ENCODE measurements at places on chromosomes 6 and 20.

- DNase-seq, result no peak
These were observed 29.2 kb downstream of the ISM1 start for GRCh38 chr20:13250251-13250650.

DNA sequence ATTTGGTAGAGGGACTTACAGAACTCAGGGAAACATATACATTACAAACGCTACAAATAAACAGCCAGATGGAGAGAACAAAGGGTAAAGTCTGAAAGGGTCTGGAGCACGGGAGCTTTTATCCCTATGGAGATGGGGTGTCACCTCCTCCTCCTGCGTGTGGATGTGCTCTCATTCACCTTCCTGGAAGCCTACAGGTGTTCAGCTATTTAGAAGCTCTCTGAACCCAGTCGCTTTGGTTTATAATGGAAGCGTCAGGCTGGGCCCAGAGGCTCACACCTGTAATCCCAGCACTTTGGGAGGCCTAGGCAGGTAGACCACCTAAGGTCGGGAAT, 17.7 kb upstream of the ITCH start:
- DNase-seq, result no peak

DNA sequence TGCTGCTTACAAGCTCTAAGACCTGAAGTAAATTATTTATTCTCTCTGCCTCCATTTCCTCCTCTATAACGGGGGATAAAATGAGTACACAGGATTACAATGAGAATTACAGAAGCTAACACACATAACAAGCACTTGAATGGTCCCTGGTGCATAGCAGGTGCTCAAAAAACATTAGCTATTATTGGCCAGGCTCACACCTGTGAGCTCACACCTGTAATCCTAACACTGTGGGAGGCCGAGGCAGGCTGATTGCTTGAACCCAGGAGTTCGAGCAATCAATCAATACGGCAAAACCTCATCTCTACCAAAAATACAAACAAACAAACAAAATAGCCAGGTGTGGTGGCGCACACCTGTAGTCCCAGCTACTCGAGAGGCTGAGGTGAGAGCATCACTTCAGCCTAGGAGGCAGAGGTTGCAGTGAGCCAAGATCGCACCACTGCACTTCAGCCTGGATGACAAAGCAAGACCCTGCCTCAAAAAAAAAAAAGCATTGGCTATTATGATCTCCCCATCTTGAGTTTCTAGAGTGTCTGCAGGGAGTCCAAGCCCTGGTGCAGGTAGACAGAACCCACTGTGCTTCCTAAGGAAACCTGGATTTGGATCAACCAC, 68.1 kb downstream of the PREX1 start:
- DNase-seq, result no peak

DNA sequence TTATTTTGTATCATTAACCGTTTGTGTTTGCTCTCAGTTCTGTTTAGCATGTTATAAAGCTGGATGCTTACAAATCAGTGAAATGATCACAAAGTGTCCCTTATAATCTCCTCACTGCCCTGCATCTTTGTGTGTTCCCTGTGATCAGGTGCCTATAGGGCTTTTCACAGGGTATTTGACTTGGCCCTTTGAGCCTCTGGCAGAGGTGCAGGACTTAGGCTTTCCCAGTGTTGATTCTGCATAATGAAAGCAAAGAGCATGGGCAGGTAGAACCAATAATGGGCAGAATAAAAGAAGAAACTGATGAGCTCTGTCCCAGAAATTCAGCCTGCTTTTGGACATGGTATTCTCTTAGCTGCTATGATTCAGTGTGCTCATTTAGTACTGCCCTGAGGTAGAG, 16.9 kb upstream of the PBOV1 start:
- no peak for DNase-seq

DNA sequence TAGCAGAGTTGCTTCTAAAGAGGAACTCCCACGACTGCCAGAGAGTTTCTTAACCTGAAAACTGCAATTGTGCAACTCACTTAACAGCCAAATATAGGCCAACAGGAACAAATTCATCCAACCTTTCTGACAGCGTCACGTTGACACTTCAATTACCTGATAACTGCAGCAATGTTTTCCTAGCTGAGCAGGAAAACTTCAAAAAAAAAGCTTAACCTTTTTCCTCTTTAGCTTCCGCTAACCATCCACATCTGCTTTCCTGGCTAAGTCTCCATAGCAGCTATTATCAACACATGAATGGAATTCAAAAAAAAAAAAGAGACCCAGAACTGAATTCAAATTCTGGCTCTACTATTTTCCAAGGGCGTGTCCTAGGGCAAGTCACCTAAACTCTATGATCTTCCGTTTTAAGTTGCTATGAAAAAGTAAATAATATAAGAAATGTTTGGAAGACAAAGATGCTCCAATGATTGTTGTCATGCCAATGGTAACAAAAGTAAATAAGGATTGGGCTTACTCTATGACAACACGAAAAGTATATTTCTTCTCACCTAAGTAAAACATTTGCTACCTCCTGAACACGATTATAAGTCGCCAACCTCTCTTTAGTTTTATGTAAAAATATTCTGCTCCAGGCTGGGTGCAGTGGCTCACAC, 524.6 kb upstream of the JARID2 start:
- DNase-seq, result no peak

DNA sequence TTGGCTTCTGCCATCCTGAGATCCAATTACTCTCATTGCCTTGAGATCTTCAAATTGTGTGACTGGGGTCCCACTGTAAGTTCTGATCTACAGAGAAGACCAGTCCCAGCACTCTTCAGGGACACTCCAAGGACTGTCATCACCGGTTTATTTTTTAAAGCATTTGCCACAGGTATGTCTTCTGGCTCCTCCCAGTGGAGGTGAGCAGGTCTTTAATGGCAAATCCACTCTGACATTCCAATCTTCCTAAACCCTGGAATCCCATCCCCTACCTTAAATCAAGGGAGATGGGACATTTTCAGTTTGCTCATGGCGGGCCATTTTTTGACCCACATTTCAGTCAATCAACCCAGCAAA, 35.2 kb upstream of the IYD start:
- no peak for DNase-seq

DNA sequence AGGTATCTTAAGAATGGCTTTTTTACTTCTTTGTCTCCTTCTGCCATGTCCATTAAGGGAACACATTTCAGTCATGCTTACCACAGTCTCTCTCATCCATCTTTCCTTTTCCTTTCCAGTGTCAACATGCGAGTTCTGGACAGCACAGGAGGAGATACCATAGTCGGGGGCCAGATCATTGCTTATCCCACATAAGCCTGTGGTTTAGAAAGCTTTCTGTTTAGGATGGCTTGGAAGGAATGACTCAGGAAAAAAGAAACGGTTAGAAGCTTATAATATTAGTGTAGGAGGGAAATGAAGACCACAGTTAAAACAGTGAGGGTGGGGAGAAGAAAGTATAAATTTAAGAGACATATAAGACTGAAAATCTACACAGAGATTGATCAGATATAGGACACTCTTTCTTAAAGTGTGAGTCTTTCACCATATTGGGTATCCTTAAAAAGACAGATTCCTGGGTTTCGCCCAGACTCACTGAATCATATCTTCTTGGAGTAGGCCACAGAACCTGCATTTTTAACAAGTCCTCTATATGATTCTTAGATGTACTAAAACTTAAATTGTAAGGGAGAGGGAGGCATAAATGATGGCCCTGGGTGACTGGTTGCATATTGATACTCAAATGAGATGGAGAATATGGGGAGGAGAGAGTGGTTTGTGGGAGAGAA, 36.1 kb downstream of the DSE start:
- DNase-seq, result no peak

DNA sequence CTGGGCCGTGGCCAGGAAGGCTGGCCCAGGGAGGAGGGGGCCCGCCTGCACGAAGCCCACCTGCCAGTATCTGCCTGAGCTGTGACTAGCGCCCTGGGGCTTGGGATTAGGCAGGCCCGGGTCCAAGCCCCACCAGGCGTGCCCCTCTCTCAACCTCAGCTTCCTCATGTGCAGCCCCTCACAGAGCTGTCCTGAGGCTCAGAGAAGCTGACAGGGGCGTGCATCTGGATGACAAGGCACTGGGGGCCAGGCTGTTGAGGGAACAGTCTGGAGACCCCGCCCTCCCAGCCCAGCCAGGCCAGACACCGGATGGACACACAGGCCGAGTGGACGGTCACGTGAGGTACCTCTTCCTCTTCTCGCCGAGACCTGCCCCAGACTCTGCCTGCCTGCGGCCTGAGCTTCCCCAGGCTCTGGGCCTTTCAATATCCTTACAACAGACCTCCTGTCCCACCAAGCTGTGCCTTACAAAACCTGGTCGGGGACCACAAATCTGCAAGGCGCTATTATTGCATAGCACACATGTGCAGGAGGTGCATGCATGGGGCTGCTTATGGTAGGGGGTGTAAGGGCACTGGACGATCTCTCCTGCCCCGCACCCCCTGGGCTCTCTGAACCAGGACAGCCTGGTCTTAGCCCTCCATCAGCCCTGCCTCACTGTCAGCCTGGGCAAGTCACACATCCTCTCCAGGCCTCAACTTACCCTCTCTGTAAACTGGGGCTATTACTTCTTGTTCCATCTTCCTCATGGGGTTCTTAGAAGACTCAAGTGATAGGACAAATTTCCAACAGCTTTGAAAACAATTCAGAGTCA, 20.0 kb downstream of the NOL4L start:
- no peak for DNase-seq

GRCh38 chr20:3670511-3670910, 7.3 kb upstream of the GFRA4 start:
- no peak for DNase-seq

DNA sequence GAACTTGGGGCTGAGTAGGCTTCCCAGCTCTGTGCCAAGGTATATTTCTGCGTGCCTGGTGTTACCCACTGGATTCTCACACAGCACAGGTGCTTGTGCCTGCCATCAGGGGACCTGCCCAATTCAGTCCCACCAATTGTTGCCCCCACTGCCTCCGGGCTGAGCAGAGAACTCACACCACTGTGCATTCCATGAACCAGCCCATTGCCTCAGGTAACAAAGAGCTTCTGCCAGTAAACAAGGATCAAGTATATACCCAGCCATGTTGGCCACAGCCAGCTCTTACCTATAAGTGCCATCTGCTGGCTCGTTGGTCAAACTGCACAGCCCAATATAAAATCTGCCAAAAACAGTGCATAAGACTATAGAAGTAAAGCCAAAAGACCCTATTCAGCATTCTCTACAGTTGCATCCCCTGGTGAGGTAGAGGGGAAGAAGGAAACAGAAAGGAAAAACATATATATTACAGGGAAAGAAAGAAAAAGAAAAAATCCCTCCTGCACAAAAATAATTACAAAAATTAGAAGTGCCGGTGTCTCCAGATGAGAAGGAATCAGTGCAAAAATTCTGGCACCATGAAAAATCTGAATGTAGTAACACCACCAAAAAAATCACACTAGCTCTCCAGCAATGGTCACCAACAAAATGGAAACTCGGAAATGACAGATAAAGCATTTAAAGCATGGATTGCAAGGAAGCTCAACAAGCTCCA, 241.4 kb downstream of the IBTK start:
- DNase-seq, result no peak

- no peak for DNase-seq
These were observed 31.4 kb downstream of the FYN start for GRCh38 chr6:111841822-111842221.

DNA sequence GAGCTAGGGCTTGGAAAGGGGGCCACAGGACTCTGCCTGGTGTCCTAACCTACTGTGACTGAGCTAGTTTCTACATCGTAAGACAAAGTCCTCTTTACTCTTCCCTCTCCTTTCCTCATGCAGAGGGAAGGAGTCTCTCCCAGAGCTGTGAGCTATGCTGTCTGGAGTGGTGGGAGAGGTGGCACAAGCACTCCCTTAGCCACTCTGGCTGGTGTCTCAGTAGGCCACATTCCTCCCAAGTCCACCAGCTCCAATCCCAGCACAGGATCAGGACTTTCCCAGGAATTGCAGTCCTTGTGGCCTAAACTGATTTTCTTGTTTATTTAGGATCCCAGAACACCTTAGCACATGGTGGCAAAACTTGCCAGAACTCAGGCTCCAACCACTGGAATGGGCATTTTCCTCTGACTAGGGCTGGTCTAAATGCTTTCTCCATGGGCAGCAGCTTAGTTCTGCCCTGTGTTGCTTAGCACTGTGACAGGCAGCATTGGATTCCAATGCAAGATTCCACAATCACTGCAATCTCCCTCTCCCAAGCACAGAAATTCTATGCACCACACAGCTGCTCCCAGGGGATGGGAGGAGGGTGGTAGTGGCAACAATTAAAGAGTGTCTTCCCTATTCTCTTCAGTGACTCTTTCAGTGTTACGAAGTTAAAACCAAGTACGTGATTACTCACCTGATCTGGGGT, 733.3 kb downstream of the HACE1 start:
- no peak for DNase-seq

DNA sequence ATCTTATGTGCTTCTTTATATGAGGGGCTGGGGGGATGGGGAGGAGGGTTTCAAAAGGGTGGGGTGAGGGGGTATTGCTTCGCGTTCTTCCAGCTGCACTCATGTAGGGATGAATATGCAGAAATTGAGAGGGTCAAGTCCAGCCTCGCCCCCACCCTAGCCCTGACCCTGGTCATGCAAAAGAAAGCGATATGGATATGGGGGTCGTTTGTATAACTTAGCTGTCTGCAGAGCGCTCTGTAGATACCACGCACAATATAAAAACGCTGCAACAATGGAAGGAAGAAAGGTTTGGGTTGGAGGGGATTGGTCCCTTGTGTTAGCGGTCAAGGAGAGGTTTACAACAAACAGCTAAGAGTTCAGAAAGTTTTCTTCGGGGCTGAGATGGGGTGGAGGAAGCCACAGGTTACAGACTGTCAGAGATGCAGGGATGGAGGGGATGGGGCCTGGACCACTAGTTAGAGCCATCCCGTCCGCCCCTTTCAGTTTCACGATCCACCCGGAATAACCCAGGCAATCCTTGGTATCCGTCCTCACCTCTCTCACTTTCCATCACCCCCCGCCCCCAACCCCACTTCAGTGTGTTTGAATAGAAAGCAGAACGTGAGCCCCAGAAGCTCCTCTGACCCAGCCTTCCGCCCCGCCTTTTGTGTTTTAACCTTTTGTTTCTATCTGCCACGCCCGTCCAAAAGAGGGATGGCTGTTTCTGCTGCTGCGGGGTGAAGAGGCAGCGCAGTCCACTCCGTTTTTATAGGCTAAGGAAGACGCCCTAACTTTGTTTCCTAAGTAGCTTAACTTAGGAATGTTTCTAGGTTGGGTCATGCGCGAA, 73.5 kb downstream of the SOX4 start:
- no peak for DNase-seq

DNA sequence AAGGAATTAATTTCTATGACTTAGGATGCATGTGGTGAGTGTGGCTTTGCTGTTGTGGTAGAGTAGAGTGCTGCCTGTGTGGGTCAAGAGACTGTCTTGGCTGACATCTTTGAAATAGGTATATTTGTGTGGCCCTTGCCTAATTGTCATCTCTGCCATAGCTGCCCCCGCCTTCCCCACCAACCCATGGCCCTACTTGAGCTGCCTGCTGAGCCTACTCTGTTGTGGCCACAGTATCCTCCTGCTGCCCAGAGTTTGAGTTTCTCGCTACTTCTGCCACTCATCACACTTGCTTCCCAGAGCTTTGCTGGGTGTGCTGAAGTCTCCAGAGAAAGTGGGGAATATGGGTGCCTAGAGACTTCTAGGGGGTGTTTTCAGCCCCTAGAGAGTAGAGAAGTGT, 8.0 kb downstream of the PLCG1 start:
- no peak for DNase-seq

All from activated T-cell treated with anti-CD3 and anti-CD28 coated beads for 4 hours (primary cell).